CD4-positive, alpha-beta memory T cell (primary cell): ENCODE measurements at places on chromosomes 6 and 20. TPM values are rescaled to one million over a fixed set of nuclear protein-coding genes. Genes with fewer than 3 reads are reported as not detected.

ITCH gene
- 68.9 TPM for total RNA-seq

EYS gene
- total RNA-seq, result not detected

DNA sequence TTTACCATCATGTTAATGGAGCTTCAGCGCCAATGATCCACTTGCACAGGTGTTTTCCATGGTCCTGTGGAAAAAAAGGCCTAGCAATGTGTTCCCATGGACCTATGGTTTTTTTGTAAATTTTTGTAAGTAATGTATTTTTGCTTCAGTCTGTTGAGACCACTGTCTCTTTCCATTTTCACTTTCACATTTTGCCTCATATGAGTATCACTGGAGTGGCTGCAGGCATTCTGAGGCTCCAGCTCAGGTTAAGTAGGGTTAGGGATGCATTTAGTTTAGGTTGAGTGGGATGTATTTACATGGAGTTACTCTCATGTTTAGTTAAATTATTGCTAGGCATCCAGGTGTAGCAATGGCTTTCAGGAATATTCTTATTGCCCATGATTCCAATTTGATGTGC, 19.2 kb upstream of the LMBRD1 start:
- DNase-seq, result peak; percentile 23

DNA sequence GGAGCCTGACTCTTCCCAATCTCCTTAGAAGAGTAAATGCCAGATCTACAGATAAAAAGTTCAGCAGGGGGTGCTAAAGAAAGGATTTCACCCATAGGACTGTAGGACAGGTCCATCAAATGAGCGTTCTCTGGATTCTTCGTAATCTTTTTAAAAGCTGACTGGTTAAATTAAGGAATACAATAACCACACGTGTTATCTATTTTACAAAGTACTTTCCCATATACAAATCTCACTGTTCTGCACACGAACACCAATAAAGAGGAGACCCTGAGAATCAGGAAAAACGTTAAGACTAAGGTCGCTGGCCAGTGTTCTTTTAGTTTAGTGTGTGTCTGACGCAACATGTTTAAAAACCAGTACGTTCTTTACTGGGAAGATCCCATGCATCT, 542 bp downstream of the TUBE1 start:
- no peak for DNase-seq

TMEM170B gene
- total RNA-seq, result 1.9 TPM

CLVS2 gene
- not detected for total RNA-seq

- no peak for DNase-seq
Observed at GRCh38 chr6:4977468-4977867, 26.4 kb downstream of the RPP40 start.

DNA sequence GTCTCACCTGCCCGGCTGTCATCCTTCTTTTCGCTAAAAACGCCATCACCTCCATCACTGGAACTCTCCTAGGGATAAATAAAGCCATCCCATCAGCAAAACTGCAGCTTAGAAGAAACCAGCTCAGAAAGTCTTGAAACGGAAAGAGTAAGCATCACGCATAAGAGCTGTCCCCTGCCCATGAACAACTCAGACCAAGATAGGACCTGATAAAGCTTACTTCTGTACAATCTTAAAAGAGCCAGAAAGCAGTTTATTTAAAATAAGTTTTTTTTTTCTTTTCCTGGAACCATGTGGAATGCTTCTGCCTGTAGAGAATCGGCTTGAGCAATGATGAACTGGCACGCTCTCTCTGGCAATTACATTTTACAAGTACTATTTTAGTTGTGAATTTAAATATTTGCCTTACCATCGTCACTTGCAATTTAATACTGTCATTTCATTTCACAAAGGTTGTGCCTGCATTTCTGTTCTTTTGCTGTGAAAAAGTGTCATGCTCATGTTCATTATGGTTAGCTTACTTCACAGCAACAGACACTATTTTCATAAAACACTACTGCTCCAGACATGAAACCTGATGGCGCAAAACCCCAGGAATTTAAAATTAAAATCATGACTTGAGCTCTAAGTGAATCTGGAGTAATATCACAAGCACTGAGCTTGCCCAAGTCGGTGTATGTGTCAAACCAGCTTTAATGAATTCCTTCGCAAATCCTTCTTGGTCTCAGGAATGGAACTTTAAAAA, 59.6 kb upstream of the EMILIN3 start:
- no peak for DNase-seq

VSTM2L gene
- not detected for total RNA-seq

GRCh38 chr6:127205036-127205435, 61.6 kb upstream of the RNF146 start:
- no peak for DNase-seq

DNA sequence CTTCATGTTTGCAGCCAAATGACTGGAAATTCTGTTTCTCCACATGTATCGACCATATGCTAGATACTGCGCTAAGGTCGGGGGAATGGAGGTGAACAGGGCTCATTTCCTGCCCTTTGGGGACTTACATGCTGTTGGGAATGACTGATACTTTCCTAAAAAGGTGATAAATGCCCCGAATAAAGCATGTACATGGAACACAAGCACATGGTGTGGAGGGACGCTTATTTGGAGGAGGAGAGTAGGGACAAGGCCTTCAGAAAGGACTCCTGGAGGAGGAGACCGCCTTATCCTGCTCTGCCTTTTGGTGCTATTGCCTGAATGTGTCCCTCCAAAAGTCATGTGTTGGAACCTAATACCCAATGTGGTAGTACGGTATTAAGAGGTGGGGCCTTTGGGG, 344.5 kb downstream of the PRL start:
- DNase-seq, result no peak

DNA sequence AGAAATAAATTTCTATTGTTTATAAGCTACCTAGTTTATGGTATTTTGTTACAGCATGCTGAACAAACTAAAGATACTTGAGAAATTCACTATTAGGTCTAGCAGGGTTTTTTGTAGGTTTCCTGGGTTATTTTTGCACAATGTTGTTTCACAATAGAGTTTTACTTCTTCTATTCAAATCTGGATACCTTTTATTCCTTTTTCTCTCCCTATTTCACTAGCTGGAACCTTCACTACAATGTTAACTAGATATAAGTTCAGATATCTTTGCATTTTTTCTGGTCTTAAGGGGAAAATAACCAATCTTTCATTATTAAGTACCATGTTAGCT, 237.7 kb upstream of the CITED2 start:
- DNase-seq, result no peak

RGS17 gene
- total RNA-seq, result not detected

DNA sequence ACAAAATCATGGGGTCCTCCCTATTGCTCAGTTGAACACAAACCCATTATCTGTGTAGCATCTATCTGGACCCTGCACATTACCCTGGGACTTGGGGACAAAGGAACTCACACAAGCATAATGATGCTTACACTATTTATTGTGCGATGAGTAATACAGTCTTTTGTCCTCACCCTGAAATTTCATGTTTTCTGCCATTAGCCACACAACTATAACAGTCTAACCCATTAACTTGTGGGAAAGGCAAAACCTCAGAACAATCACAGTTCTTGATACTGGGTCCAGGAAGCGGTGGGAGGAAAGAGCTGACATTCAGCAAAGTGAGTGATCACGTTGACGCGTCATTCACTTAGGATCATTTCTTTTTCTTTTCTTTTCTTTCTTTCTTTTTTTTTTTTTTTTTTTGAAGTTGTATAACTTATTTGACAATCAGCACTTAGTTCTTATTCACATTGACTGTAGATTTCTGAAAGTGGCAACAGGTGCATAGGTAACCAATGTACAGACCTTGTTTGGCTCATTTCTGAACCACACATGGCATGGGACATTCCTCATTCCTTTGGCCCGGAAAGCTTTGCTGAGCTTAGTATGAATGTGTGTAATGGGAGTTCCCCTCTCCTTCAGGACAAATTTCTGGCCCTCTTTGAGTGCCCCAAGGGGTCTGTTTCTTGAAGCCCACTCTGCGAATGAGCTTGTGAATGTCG, 94.8 kb upstream of the CNKSR3 start:
- no peak for DNase-seq

GRCh38 chr6:33390767-33391277, 801 bp upstream of the KIFC1 start:
- DNase-seq, result no peak

DNA sequence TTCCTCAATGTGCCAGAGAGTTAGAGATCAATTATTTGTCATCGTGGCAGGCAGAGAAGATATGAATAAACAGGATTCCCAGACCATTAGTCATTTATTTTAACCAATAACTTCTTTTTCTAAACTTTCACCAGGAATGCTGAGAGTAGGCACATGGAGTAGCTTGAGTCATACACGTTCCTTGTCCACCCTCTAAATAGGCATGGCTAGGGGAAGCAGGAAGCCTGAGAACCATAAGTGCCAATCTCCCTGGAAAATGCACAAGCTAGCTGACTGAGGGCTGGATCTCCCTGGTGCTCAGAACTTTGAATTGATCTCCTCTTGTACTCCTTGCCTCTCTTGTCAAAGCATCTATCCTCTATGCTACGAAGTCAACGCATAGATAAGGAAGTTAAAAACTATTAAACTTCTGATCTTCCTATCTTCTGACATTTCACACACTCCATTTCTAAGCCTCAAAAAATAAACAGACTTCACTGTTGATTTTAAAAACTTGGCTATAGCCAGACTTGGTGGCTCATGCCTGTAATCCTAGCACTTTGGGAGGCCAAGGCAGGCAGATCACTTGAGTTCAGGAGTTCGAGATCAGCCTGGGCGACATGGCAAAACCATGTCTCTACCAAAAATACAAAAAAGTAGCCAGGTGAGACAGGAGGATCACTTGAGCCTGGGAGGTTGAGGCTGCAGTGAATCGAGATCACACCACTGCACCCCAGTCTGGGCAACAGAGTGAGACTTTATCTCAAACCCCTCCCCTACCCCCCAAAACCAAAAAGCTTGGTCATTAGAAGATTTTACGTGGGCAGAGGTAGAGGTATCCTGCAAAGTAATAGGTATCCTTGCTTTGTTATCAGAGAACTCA, 11.8 kb downstream of the ADTRP start:
- no peak for DNase-seq

GRCh38 chr6:117918454-117918853, 11.4 kb downstream of the SLC35F1 start:
- DNase-seq, result no peak
